ENCODE measurements at places on chromosomes 4 and X.
A peak's percentile ranks its signal among the peaks of the same experiment; 100 is the strongest.

DNA sequence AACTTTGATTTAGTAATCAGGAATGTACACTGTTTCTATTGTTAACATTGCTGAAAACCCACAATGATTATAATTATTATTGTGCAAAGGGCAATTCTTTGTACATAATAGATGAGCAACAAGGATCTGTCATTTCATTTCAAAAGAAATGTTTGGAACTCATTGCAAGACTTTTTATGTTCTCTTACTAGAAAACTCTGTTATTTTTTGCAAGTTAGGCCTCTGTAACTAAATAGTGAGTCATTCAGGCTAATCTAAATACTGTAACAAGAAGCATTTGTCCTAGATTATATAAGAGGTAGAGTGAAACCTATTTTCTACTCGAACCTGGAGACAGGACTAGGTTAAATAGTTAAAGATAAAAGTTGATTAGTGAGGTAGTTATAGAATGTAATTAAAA is 93.2 kb upstream of the FAM47B start:
- DNase-seq = peak; percentile 6

DNA sequence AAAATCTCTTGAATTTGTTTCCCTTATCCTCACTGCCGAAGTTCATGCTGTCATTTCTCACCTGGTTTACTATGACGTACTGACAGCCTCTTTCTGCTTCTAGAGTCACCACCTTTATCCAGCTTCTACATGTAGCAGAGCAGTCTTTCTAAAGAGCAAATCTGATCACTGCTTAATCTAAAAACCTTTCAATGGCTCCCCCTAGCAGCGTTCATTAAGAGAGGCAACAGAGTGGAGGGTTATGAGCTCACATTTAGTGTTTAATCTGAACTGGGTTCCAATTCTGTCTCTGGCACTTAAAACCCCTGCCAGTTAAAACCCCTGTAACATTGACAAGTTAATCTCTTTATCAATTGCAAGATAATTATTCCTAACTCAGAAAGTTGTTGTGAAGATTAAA is 4.4 kb downstream of the RBPJ start:
- no peak for DNase-seq

DNA sequence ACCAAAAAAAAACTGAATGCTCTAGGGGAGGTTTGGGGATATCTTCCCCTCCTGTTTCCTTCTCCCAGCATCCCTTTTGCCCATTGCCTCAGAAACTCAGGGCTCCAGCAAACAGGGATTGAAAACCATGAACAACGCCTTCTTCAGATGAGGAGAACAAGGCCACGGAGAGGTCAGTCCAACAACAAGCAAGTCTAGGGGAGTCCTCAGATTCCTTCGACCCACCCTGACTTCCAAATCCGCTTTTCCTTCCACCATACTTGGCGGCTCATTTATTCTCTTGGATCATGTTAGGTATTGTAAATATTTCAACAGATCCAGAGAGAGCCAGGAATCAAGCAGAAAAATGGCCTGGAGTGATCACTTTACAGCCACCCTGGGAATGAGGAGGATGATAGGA is 21.9 kb downstream of the REELD1 start:
- no peak for DNase-seq

- DNase-seq = no peak
These were observed 377.0 kb downstream of the ZNF674 start for GRCh38 chrX:46168254-46168653.

- DNase-seq = no peak
These were observed 444.9 kb downstream of the RAPGEF2 start for GRCh38 chr4:159547645-159548308.

DNA sequence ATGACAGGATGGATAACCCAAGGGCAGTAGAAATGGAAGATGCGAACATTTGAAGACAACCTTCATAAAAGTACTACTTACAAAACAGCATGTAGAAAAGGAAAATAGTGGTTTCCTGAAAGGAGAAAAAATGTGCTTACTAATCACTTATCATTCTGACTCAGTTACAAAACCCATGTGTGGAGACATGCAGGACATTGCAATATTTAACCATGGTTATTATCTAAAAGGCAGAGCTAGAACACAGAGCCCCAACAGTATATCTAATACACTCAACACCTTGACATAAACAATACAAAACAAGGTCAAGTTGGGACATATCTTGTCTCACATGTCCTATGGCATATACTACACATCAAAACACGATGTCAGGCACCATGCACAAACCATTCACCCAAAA is 55.9 kb downstream of the EIF4E start:
- DNase-seq = peak; percentile 30

DNA sequence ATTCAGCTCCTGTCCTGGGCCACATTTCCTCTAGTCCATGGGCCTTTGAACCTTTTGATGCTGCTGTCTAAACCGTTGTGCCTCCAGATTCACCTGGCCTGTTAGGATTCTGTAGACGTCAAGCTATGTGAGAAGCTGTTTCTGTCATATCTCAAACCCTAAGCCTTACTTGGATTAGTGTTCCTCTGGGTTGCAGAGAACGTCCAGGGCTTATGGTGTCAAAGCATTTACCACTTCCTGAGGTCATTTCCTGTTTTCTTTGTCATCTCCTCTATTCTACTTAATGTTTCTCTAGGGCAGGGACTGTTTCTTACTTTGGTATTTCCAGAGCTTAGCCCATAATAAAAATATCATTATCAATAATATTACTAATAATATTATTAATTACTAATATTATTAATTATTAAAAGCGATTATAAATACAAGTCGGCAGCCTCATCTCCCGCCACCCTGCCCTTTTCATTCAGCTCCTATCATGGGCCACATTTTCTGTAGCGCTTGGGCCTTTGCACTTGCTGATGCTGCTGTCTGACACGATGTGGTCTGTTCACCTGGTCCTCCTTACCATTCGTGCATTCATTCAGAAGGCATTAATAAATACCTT is 19.1 kb downstream of the PRIMPOL start:
- DNase-seq = no peak

- DNase-seq = no peak
These were observed 516.6 kb downstream of the PPARGC1A start for GRCh38 chr4:23373261-23373660.

DNA sequence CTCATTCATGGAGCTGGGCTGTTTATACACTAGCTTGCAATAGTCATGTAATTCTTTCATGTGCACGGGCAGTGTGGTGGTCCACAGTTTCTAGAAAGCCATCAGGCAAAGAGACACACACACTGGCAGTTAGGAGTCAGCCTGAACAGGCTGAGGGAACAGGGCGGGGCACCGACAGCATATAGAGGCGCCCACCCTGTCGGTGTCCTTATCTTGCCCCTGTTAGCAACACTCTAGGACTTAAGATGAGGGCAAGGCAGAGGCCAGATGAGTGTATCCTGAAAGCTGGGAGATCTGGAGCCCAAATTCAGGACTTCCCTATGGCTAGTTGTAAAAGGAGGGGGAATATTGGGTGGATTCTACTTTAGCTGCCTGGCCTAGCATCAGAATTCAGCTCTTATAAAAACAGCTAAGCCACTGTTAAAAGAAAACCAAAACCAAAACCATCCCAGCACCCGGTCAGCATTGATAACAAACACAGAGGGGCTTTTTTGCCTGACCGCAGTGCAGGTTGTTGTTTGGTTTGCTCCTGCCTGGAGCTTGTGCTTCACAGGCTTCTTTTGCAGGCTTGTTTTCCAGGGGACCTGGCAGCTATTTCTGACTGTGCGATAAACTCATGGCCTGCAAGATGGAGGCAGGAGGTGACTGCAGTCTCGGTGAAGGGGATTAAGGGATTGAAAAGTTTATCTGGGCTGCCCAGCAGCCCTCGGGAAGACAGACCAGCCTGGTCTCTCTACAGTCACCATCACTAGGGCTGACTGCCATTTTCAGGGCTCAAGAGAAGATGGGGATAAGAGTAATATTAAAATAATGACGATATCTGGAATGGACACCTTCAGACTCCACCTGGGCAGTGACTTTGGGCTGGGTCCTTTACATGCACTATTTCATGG is 638.9 kb downstream of the MID1IP1 start:
- DNase-seq = no peak

GRCh38 chr4:70637239-70637913 is 8.8 kb downstream of the ENAM start:
- DNase-seq = peak; percentile 21

GRCh38 chr4:7427361-7427760 is 7.4 kb downstream of the PSAPL1 start:
- no peak for DNase-seq
